Activated CD4-positive, alpha-beta T cell treated with anti-CD3 and anti-CD28 coated beads, Interleukin-2, amount 10 ng/mL, durations not matched to agents 24 days and 14 days (primary cell): ENCODE measurements at places on chromosomes 5 and 9. TPM values are rescaled to one million over a fixed set of nuclear protein-coding genes. Genes with fewer than 3 reads are reported as not detected.

The C5orf58 gene
- total RNA-seq = not detected in 2 replicates

GRCh38 chr9:18245911-18246310 is 228.0 kb upstream of the ADAMTSL1 start:
- no peak for DNase-seq

- DNase-seq = no peak
These were observed 72.3 kb downstream of the RASA1 start for GRCh38 chr5:87339986-87340385.

- DNase-seq = no peak
These were observed 210.6 kb upstream of the KLF9 start for GRCh38 chr9:70625078-70625477.
